ENCODE measurements at places on chromosomes 16 and 17. TPM values are rescaled to one million over a fixed set of nuclear protein-coding genes. Genes with fewer than 3 reads are reported as not detected.

DNA sequence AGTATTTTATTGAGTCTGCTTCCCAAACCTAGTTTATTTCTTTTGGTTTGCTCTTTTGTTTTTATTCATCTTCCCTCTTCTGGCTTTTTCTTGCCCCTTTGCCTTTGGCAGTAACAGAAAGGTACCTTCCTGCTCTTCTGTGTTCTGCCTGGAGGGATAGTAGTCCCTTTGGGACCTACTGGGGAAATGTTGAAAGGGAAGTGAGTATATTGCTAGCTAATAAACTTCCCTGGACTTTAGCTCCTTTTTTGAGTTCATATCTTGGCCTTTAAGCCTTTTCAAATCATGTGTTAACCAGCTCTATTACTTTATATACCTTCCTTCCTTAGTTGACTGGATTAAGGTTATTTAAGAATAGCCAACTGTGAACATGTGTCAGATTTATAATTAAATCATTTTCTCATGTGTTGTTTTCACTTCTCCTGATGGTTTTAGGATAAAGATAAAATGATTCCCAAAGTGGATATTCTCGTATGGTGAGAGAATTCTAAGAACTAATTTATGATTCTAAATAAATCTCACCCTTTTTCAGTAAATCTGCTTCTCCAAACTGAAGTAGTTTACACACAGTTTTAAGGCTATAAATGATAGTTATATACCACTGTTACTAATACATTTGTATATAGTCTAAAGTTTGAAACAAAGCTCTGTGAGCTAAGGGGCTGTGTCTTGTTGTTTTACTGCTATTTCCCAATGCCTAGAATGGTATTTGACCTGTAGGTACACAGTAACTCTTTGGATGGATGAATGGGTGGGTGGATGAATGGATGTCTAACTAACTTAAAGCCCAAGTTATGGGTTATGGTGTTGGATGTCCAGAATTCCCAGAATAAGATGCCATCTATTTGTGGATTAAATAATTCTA lies 45.7 kb downstream of the OMG start:
- DNase-seq = no peak

- no peak for DNase-seq
Measured at GRCh38 chr16:1333149-1333812, at the start of gene BAIAP3. Gene BAIAP3 (plus strand): TSS chr16:1333645. CDS start chr16:1338550, 4,905 bp downstream.

DNA sequence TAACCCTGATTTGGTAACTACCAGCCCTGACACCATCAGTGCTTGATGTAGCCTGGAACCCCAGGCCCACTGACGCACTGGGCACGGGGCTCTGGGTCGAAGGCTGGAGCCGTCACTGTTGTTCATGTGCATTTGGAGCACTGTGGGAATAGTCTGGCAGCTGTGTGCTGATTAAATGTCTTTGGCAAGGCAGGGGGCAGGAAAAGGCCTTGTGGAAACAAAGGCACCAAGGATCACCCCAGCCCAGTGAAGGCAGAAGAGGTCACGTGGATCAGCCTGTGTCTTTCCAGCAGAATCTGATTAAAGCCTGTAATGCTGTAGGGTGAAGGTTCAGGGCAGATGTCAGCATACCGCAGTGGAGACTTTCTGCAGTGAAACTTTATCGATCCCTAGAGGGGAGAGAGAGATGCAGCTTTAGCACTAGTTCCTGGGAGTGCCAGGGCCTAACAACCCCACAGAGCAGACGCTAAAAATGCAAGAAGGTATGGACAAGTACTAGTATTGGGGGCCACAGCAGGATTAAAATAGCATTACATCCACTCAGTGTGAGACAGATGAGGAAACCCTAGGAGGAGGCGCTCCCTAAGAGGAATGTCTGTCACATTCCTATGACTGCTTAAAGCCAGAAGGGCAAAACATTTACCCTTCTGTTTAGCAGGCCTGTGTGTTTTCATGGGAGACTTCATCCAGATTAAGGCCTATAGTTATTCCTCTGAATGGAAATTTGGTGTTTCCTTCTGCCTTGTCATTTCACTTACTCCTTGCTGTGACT lies 9.7 kb downstream of the ZNHIT3 start:
- no peak for DNase-seq

DNA sequence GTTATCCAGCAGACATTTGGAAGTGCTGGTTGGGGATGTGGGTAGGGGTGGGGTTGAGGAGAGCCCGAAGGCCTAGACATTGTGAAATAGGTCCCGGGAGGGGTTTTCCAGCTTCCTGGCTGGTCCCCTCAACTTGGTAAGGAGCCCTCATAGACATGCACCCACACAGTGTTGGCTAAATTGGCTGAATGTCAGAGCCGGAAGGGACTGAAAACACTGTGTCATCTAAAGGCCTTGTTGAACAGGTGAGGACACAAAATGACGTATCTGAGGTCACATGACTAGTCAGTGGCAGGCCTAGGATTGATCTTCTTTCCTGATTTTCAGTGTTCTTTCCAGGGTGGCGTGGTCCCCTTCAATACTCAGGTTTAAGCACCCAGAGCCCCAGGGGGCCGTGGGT lies 27.6 kb downstream of the ITGB3 start:
- DNase-seq = no peak

GRCh38 chr16:57539072-57539796 lies 2.9 kb upstream of the CCDC102A start:
- no peak for DNase-seq

- DNase-seq = no peak
Measured at GRCh38 chr16:5665834-5666233, 568.2 kb upstream of the EEF2KMT start.

GRCh38 chr17:77436058-77436442 lies 295.3 kb downstream of the SEC14L1 start:
- peak; percentile 80 for DNase-seq

- no peak for DNase-seq
Measured at GRCh38 chr16:81866820-81867440, 87.8 kb downstream of the PLCG2 start.

DNA sequence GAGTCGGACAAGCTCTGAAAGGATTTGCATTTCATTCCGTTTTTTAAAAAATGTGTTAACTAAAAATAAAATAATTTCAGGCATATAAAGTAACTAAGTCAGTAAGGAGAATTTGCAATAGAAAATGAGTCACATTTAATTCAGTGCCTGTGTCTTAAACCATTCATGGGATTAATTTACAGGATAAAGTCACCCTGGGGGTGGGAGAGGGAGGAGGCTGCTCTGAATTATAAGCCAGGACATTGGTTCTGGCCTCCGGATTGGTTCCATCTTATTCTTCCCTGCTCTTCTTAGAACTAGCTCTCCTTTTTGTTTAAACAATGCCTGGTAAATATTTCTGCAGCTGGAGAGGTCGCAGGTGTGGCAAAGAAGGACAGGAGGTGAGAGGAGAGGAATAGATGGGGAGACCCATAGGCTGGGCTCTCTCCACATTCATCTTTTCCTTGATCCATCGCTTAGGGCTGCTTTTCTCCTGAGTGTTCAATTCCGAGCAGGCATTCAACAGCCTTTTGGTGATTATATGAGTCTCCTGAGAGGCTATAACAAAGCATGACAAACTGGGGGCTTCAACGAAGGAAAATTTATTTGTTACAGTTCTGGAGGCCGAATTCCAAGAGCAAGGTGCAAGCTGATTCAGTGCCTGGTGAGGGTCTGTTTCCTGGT lies 319.2 kb downstream of the PHKB start:
- no peak for DNase-seq

GRCh38 chr17:15278924-15279477 lies 13.9 kb upstream of the PMP22 start:
- no peak for DNase-seq

DNA sequence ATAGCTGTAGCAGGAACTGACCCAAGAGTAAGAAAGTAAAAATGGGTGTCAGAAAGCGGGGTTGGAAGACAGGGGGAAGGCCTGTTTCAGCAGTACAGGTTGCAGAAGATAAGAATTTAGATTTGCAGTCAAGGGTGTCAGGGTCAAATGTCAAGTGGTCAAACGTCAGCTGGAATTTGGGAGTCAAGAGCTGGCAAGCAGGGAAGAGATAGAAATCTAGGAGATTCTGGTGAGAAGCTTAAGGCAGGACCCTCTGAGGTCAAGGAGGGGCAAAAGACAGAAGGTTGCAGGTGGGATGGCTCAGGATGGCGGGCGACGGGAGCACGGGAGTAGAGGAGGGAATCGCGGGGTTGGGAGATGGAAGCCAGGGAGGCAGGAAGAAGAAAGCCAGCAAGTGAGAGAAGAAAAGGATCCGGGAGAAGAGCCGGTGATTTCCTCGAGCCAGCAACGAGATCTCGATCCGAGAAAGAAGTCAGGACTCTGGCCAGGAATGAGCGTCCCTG lies 335 bp downstream of the SLC25A35 start:
- no peak for DNase-seq

GRCh38 chr16:48210747-48211146 lies 33.4 kb upstream of the LONP2 start:
- DNase-seq = no peak

DNA sequence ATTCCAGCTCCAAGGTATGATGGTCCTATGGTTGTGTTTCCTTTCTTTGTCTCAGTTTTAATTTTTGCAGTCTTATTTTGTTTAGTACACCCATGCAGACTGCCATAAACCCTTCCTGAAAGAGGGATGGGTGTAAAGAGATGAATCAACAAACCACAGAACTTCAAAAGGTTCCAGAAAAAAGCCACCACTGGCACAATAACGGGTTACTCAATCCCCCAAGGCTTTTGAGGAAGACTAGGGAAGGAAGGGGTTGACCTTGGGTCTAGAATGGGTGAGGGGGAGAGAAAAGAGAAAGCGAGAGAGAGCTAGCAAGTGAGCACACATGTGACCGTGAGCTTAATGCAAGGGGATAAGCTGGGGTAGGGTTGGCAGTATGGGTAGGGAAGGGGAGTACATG lies 168.1 kb downstream of the XYLT1 start:
- DNase-seq = no peak

DNA sequence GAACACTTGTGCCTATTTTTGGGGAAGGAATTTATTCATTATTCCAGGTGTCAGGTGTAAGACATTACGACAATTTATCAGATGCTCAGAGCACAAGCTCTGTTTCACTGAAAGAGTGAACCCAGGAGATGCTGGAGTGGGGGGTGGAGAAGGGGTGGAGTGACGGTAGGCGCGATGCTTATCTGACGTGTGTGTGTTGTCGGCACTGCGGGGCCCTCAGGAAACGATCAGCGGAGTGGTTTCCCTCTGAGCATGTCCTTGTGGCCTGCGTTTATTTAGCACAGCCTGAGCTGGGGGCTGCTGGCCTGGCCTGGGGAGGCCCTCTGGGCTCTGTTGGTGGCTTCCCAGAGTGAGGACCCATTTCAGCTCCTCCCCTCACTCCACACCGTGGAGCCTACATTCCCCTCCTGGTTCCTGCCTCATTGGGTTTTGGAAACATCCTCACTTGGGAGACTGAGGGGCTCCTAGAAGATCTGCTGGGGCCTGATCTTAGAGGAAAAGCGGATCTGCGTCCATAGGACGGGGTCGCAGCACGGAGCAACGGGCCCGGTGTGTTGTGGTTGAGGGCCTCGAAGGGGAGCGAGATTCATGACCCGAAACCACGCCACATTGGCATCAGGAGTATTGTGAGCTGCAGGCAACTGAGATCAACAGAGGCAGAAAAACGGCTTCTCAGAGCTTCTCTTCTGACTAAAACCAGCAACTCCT lies 19.0 kb upstream of the GNG13 start:
- no peak for DNase-seq

- DNase-seq = no peak
Measured at GRCh38 chr17:74761931-74762330, 13.5 kb downstream of the NHERF1 start.

DNA sequence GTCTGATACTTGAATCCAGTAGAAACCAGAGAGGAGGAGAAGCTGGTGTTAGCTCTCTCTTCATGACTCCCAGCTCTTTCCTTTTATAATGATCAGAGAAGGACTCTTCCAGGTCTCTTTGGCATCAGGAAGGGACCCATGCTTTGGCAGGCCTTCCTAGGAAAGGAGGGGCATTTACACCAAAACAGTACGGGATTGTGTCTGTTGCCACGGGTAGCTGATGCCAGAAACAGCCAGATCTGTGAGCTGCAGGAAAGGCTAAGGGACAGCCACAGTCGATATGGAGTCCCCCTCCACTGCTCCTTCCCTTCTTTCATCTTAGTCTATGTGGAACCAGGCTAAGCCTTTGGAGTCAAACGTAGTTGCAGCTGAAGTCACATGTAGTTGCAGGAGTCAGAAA lies 9.3 kb downstream of the CEP295NL start:
- no peak for DNase-seq

DNA sequence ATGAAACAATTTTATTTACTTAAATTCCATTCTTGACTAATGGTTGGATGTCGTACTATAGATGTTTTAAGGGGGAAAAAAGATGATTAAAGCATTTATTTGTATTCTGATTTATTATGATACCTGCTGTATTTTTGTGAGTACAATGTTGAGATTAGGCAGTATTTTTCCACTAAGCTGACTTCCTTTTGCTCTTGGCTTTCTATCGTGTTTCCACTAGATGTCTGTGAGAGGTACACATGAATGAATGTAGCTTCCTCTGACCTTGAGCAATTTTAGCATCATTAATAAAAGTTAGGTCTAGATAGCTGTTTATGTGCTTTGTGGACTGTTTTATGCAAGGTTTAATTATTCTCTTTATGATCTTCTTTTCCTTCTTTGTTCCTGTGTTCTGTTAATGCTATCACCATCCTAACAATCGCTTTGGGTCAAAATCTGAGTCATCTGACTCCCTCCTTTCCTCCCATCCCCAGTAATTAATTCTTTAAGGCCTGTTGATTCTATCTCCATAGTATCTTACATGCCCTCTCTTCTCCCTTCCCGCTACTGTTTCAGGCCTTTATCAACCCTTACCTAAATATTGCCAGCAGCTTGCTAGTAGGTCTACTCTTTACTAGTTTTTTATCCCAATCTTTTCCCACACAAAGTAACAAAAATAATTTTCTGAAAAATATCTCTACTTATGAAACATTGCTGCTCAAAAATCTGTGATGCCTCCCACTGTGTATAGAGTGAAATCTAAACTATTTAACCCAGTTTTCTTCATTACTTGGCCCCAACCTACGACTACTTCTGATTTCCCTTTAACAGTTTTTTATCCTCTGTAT lies 76.0 kb downstream of the VMP1 start:
- DNase-seq = no peak

GRCh38 chr17:73284354-73284753 lies 22.7 kb upstream of the CPSF4L start:
- DNase-seq = no peak

DNA sequence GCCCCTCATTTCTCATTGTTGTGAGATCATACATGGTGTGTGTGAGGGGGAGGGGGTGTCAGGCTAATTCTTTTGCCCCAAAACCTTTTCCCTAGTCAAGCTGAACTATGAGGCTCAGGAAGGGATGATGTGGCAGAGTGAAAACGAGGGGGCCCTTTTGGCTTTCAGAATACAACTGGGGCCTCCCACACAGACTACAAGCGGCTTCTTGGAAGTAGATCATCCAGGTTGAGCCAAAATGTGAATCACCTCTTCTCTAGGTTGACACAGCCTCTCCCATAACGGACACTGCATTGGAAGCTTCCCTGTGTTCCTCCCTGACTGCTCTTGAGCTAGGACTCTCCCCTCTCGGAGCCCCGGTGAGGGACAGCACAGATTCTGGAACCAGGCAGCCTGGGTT lies 2.3 kb upstream of the ALKBH5 start:
- DNase-seq = no peak

PRCD gene
- polyA plus RNA-seq = 4.6 TPM

CCL1 gene
- polyA plus RNA-seq = not detected
